ENCODE measurements at places on chromosomes 5 and 9.

DNA sequence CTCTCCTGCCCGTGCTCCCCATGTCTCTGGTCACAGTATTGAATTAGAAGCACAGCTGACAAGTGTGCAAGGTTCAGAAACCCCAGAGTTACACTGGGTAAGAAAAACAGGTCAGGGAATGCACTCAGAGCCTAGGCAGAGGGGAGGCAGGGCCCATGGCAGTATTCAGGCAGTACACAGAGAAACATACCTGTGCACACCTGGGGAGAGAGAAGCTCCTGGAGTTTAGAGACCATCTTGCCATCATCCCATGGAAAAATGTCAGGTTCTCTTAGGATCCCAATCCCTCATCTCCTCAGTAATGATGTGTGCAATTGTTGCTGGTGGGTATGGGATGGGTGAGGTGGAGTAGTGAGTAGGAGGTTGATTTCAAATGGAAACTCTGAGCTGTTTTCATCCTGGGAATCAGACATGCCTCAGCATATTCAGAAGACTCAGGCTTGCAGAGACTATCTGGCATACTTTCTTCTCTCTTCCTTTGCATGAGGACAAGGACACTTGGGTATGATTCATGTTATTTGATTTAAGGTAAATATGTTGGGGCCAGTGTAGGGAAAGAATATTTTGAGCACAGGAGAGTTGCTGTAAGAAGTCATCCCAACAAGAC, 228.5 kb downstream of the ESM1 start:
- no peak for DNase-seq

DNA sequence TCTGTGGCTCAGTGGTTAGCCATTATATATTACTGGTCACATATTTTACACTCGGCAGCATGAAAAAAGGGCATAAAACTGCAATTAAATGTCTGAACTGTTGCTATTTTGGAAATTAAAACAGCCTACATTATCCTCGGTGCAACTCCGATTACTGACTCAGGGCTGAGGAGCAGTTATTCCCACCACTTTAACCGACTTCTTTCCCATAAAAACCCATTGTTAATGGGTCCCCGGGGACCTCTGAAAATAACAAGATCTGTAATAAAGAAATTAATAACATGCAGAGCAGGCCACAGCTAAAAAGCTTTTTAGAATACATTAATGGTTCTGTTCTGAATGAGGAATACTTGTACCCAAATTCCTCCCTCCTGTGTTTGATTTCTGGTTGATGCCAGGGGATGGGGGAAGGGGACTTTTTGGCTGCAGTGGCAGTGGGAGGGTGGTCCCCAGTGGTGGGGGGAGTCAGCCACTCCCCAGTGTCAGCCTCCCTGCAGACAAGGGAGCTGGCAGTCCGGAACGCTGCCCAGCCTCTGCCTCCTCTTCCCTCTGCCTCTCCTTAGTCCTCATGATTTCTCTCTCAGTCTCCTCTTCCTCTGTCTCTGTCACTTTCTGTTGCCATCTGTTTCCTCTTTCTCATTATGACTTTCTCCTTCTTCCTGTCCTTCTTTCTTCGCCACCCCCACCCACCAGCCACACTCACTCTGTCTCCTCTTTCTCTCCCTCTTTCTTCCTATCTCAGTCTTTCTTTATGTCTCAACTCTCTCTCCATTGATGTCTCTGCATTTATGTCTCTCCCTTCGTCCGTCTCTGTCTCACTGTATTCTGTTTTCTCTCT, 59.0 kb upstream of the ZBTB43 start:
- DNase-seq, result no peak

GRCh38 chr9:136748666-136749611, 614 bp upstream of the LCN6 start:
- DNase-seq, result no peak

DNA sequence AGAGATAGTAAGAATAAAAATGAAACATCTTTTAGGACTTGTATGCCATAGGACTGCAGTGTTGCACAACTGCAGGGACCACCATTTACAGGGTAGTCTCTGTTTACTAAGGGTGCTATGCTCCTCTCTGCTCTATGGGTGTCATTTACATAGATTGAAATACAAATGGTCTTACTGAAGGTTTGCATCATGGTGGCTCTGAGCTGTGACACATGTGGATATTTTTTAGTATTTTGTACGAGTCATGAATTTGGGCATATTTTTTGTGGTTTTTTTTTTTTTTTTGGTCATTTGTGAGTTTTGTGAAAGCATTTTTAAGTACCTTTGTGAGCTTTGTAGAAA, 47.4 kb downstream of the CSNK1G3 start:
- DNase-seq, result no peak

GRCh38 chr9:131409458-131409992, 15.6 kb downstream of the PRRC2B start:
- no peak for DNase-seq

DNA sequence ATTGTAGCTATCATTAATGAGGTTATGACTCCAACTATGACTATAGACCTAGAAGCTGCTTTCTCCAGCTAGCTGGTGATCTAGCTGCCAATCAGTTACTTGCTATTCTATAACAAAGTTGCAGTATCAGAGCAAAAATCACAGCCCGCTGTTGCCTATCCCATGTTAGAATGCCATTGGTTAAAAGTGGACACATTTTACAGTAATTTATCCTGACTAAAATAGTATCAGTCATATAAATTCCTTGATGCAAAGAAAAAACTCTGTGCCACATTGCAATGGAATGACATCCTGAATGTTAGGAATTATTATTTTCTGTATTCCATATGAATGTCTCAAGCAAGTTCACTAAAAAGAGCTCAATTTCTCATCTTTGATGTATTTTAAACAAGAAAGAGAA, 626.5 kb downstream of the PDE4D start:
- no peak for DNase-seq

DNA sequence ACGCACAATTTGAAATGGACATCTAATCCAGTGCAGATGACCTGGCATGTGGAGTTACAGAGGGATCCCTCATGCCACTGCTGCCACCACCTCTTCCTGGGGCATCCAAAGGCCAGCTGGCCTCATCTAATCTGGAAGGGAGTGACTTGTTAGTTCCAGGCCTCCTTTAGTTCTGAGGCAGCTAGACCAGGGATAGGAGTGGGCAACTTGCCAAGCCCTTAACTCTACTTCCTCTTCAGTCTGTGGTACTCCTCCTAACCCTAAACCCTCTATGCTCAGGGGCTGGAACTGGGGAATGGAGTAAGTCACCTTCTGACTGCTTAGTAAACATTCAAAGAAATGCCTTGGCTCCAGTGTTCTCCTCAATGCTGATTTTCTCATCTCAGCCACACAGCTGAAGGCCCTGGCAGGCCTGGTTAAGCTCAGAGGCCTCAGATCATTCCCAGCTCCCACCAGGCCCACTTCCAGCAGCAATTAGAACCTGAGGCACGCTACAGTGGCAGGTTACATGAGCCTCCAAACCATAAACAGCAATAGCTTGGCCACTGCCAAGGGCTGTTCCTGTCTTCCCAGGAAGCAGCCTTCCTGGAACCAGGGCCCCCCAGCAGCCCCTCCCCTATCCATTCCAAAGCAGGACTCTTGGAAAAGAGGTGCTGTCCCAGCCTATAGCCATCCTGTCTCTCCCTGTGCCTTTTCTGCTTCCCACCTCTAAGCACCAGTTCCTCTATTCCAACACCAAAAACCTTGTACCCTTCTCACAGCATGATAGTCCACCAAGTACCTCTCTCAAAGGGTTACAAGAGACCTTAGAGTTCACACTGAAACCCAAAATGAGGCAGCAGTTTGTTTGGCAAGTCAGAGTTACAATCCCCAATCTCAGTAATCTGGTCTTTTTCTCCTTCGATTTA, 2.0 kb downstream of the EIF4EBP3 start:
- no peak for DNase-seq

GRCh38 chr9:14741369-14741768, 18.8 kb upstream of the CER1 start:
- DNase-seq, result no peak

- no peak for DNase-seq
Observed at GRCh38 chr5:141861194-141861593, 17.0 kb downstream of the PCDH1 start.

DNA sequence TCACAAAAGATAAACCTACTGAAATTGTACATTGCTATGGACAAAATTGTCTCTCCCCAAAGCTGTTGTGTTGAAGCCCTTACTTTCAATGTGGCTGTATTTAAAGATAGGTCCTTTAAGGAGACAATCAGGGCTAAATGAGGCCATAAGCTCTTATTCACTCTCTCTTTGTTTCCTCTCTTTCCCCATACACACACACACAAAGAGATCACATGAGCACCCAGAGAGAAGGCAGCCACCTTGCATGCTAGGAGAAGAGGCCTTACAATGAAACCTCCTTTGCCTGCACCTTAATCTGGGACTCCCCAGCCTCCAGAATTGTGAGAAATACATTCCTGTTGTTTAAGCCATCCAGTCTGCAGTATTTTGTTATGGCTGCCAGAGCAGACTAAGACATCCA, 1295.6 kb upstream of the CDH6 start:
- no peak for DNase-seq

DNA sequence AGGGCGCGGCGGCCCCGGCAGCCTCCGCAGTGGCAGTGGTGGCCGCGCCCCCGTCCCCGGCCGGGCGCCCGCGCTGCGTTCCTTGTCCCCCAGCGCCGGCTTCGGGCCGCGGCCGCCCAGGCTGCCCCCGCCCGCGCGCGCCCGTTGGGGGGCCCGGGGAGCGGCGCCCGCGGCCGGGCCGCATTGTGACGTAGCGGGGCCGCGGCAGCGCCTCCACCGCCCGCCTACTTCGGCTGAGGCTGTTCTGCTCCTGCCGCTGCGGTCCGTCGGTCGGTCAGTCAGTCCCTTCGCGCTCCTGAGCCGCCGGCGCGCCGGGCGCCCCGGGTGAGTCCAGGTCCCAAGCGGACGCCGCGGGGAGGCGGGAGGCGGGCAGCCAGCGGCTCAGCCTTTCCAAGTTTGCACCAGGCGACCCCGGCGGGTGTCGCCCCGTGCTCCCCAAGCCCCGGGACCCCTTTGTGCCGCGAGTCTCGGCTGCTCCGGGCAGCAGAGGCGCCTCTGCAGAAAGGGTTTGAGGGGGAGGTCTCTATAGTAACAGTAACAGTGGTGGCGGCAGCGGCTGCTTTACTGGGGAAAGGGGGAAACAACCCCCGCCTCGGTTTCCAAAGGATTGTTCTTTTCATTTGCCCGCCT, at the start of gene SNCAIP:
Gene SNCAIP, plus strand, starts transcription at position 277 of the 630 bp plus-strand sequence. CDS start 78,898 bp downstream, outside the sequence.
- no peak for DNase-seq

GRCh38 chr5:9187614-9188013, 358.3 kb downstream of the SEMA5A start:
- DNase-seq, result no peak

- no peak for DNase-seq
Observed at GRCh38 chr9:14228602-14229001, 85.3 kb downstream of the NFIB start.

- no peak for DNase-seq
Observed at GRCh38 chr5:6162175-6162574, 216.2 kb downstream of the MED10 start.

DNA sequence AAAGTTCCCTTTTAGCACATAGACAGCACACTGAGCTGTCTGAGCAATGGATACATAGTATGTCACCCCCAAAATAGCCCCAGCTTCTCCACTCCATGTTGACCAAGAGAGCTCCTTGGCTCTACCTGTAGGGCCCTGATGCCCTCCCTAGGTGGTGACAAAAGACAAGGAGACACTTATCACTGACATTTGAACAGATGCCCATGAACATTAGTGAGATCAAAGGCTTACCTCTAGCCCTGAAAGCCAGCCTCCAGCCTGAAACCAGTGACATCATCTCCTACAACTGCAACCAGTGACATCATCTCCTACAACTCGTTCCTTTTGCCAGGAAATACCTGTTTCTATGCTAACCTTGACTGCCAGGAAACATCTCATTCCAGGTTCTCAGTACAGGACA, 122.7 kb downstream of the FSTL4 start:
- DNase-seq, result no peak

- no peak for DNase-seq
Observed at GRCh38 chr9:79196606-79197005, 375.2 kb upstream of the TLE4 start.

GRCh38 chr5:3268760-3269330, 326.8 kb upstream of the IRX1 start:
- no peak for DNase-seq

DNA sequence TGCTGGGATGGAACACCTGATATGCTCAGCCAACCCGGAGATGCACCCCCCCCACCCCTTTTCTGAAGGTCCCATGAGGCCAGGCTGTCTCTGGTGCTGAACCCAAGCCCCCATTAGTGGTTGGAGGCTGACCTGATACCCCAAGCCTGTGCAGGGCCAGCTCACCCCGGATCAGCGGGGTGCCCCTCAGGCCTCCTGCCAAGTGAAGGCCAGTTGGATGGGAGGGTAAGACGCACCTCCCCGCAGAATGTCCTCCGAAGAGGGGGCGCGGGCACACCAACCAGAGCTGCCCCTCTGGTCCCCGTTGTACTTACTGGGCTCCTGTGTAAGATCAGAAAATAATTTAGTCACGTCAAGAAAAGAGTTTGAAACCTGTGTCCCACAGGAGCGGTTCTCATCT, 76.8 kb upstream of the OTULINL start:
- no peak for DNase-seq

- no peak for DNase-seq
Observed at GRCh38 chr5:168531987-168532864, 3.1 kb downstream of the FBLL1 start.

DNA sequence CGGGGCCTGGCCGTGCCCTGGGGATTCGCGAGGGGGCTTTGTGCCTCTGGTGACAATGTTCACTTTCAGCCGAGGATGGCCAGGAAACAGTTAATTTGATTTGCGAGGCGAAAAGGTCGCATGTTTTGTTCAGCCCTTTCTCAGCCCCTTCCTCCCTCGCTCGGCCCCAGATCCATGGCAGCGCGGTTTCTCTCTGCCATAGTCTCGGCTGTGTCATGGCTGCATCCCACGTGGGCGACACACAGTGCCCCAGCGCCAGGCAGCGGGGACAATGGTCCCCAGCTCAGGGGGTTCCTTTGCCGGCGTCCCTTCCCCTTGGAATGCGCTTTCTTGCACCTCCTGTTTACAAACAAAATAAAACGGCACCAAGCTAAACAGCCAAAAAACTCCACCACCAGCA, 370.3 kb upstream of the IRX2 start:
- DNase-seq, result no peak

DNA sequence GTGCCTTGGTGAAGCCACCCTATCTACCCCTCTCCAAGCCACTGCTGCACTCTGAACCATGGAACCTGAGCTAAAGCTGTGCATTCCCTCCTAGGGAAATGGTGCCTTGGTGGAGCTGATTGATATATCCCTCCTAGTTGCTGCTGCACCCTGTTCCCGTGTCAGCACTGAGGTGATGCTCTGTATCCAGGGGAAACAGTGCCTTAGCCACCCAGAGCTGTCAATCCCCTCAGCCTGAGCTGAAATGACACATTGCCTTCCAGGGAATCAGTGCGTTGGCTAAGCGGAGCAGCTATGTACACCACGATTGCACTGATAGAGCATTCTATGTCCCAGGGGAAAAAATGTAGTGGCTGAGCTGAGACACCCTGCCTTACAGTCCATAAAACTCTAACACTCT, 257.0 kb downstream of the TMEM232 start:
- no peak for DNase-seq
